Stimulated activated CD8-positive, alpha-beta memory T cell treated with anti-CD3 and anti-CD28 coated beads, Interleukin-4, amount 100 ng/mL, for 4 hours (primary cell): ENCODE measurements at places on chromosomes 16 and 17.

- no peak for DNase-seq
Measured at GRCh38 chr17:18877104-18877645, 19.2 kb downstream of the PRPSAP2 start.

DNA sequence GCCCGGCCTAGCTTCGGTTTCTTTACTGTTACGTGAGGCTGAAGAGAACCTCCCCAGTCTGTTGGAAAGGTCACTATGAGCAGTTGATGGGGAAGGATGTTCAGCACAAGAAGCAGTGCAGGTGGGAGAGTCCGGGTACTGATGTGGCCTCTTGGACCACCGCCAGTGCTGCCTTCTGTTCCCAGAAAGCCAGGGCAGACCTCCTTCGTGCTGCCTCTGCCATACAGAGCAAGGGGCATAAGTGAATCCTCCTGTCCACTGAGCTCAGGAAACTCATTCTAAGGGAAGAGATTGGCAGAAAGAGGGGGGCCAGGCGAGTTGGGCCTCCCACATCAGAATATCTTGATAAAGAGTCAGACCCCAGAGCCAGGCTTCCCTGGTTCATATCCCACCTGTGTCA lies 3.7 kb downstream of the PPP4C start:
- no peak for DNase-seq

DNA sequence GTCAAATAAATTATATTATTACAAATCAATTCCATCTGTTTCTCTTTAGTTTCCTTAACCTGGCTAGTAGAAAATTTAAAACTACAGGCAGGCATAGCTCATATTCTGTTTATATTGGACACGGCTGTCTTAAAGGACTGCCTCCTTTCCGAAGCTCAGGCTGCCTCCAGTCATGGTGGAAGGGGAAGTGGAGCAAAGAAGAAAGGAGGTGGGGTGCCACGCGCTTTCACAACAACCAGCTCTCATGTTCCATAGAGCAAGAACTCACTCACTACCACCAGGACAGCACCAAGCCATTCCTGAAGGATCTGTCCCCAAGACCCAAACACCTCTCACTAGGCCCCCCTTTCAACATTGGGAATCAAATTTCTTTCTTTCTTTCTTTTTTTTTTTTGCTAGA lies 149.3 kb upstream of the KCNJ18 start:
- DNase-seq: no peak

DNA sequence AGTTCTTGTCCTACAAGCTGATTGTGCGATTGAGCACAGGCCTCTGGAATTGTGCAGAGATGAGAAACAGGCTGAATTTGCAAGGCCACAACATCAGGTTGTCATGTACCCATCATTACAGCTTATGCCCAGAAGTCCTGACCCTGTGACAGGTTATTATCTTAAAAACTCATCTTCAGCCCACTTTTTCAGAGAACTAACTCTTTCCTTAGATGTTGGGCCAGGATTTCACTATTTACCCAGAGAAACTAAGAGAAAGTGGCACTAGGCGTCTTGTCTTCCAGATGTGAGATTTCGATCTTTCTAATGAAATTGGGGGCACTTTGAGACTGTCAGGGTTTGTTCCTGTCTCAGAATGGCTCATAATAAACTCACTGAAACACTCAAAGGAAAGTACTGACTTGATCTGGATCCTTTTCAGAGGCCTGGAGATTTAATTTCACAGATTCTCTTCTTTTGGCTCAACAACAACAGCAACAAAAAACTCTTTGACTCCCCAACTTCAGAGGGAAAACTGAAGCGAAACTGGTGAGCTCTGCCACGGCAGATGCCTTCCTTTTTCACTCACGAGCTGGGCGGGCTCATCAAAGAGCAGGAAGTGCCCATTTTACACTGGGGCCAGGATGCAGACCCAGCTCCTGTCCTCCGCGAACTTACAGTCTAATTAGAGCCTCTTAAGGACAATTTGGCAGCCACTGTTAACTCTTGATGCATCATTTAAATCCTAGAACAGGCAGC lies 17.7 kb upstream of the SLC12A3 start:
- DNase-seq: no peak

DNA sequence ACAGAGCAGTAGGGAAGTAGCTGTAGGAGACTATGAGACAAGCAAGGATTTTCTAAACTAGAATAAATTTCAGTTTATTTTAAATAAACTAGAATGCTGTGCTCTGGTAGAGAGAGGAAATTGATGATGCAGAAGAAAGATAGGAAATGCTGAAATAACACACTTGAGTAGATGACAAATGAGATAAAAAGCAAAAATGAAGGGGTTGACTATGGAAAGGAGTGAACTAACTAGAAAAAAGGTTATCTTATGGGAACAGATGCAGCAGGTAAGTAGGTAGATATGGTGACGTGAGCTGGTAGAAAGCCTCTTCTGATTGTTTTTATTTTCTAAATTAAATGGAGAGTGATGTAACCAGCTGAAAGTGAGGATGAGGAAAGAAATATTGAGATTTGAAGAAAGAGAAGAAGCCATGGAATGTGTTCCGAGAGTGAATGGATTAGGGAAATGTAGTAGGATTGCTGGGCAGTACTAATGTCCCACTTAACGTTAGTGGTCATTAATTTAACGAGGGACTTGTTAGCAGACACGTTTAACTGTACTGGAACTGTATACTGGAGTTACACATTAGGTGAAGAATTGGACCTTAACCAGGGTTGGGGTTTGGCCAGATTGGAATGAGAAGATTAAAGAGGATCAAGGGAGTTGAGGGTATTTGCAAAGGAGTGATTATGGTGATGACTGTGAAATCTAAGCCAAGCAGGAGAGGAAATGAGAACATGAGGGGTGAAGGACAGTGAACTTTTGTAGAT lies 196.5 kb downstream of the TANC2 start:
- DNase-seq: no peak

DNA sequence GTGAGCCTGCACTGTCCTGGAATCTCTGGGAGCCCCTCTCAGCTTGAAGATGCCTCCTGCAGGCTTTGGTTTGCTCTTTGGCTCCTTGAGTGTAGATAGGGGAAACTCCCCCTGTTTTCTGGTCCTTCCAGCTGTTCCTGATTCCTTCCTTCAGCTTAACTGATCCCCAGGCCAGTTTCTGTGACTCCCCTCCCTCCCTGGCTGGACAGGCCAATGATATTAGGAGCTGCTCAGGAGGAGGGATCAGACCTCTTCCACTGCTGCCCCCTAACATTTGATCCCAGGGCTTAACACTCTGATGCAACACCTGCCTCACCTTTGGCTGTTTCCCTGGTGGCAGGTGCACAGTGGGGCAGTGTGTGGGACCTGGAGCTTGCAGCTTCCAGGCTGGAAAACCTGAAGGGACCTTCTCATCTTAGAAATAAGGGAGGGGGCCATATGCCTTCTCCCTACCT lies at the start of gene TAC4:
TSS of gene TAC4 (minus strand) at position 51 of the 455 bp plus-strand sequence. CDS start 52 bp downstream, outside the sequence.
- no peak for DNase-seq

GRCh38 chr16:81933361-81933760 lies 77.9 kb downstream of the SDR42E1 start:
- DNase-seq: no peak
